ENCODE measurements at places on chromosomes 5 and 9. TPM values are rescaled to one million over a fixed set of nuclear protein-coding genes. Genes with fewer than 3 reads are reported as not detected.

DNA sequence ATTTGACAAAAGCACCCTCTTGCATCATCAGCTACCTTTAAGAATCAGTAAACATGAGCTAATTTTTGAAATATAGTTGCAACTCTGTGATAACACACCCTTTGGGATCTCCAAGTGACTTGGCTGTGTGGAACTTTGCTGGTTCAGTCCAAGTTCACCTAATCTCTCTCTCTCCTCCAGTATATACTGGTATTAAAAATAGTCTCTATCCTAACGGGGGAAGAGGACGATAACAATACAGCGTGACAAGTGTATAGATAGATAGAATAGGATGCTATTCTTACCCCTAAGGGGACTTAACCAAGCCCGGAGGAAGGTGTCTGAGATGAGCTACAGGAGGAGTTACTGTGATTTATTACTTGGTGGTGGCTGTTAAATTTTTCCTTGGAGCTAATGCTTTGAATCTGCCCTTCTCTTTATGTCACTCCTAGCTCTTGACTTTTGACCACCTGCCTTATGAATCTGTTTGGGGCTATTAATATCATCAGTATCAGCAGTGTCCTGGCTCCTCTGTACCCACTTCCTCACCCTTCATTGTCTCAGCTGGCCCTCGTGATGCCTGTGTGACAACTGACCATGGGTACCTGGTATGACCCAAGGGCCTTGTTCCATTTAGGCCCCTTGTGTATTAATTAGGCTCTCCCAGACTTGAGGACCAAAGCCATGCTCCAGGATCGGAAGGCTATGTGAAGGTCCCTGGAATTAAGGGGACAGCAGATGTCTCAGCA lies 223.9 kb downstream of the SREK1 start:
- H3K27ac ChIP-seq: no peak overlapping the region
- H3K27me3 ChIP-seq: no peaks in the 10 kb centered on the region
- no peaks in the 10 kb centered on the region for H3K4me1 ChIP-seq
- H3K36me3 ChIP-seq: no peaks in the 10 kb centered on the region
- H3K4me3 ChIP-seq: no peak overlapping the region
- no peak for DNase-seq

DNA sequence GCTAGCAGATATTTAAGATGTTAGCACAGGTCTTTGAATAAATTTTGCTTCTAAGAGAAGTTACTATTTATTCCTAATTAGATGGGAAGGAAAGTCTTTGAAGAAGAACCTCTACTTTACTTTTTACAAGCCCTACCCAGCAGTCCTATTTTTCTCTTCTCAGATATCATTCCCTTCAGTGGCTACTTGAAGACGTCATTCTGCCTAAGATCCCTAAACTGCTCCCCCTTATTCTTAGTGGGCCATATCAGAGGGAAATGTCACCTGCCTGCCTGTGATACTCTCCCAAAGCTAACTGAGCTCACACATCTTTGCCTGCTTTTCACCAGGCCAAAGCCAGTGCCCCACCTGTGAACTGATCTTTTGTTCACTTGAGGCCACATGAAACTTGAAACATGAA lies 16.5 kb upstream of the TMED9 start:
- H3K4me3 ChIP-seq: no peak overlapping the region
- DNase-seq: no peak
- H3K4me1 ChIP-seq: no peaks in the 10 kb centered on the region

DNA sequence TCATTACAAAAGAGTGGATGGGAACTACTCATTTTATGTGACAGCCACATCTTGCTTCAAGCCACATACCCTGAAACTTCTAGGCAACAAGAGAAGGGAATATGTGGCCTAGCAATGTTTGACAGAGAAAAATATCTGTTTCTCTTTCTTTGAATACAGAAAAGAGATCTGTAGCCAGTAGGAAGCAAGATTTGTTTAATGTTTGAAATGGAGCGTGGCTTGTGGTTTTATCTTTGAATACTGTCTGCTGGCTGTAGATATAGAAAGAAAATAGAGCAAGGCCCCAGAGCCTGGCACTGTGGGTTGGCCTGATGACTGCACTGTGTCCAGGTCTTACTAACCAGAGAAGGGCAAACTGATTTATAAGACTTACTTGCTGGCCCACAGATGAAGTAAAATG lies 133.8 kb downstream of the ARHGEF28 start:
- DNase-seq: no peak
- H3K27ac ChIP-seq: no peak overlapping the region
- H3K27me3 ChIP-seq: no peaks in the 10 kb centered on the region
- no peak overlapping the region for H3K4me3 ChIP-seq

GRCh38 chr5:73380041-73380440 lies 68.5 kb downstream of the FOXD1 start:
- no peak overlapping the region for H3K4me3 ChIP-seq
- DNase-seq: no peak
- no peak overlapping the region for H3K27ac ChIP-seq
- H3K27me3 ChIP-seq: peaks cover 80% of the 10 kb centered on the region
- no peaks in the 10 kb centered on the region for H3K36me3 ChIP-seq

- DNase-seq: no peak
- peak overlapping the region; percentile 13 for H3K27ac ChIP-seq
- no peaks in the 10 kb centered on the region for H3K27me3 ChIP-seq
- no peak overlapping the region for H3K4me3 ChIP-seq
- peaks cover 96% of the 10 kb centered on the region for H3K4me1 ChIP-seq
Observed at GRCh38 chr9:77952635-77953328, 78.8 kb downstream of the GNAQ start.

DNA sequence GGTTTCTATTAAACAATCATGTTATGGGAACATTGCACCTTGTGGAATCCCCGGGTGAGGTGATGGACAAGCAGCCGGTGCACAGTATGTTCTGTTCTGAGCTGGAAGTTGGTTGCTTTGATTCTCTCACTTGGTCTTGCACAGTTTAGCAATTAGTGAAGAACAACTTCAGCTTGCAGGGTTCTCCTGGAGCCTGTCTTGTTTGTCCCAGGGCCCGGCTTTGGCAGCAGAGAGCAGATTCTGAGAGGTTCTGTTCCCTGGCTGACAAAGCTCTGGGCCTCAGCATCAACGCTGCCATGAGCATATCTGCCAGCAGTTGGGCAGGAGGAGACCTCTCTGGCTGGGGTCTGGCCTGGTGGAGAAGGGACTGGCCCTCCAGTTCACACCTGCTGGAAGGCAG lies 16.9 kb downstream of the GADD45G start:
- no peaks in the 10 kb centered on the region for H3K36me3 ChIP-seq
- no peak overlapping the region for H3K27ac ChIP-seq
- peaks cover 22% of the 10 kb centered on the region for H3K4me1 ChIP-seq
- DNase-seq: no peak
- no peak overlapping the region for H3K4me3 ChIP-seq
- peaks cover 6% of the 10 kb centered on the region for H3K27me3 ChIP-seq

- peaks cover 4% of the 10 kb centered on the region for H3K36me3 ChIP-seq
- peaks cover 24% of the 10 kb centered on the region for H3K4me1 ChIP-seq
- H3K27ac ChIP-seq: no peak overlapping the region
- H3K4me3 ChIP-seq: no peak overlapping the region
Observed at GRCh38 chr5:10726179-10726912, 34.7 kb downstream of the DAP start.

GRCh38 chr9:36208521-36209253 lies 18.0 kb downstream of the CLTA start:
- H3K4me1 ChIP-seq: peaks cover 38% of the 10 kb centered on the region
- no peak overlapping the region for H3K4me3 ChIP-seq
- DNase-seq: no peak
- H3K27ac ChIP-seq: no peak overlapping the region
- peaks cover 100% of the 10 kb centered on the region for H3K36me3 ChIP-seq

DNA sequence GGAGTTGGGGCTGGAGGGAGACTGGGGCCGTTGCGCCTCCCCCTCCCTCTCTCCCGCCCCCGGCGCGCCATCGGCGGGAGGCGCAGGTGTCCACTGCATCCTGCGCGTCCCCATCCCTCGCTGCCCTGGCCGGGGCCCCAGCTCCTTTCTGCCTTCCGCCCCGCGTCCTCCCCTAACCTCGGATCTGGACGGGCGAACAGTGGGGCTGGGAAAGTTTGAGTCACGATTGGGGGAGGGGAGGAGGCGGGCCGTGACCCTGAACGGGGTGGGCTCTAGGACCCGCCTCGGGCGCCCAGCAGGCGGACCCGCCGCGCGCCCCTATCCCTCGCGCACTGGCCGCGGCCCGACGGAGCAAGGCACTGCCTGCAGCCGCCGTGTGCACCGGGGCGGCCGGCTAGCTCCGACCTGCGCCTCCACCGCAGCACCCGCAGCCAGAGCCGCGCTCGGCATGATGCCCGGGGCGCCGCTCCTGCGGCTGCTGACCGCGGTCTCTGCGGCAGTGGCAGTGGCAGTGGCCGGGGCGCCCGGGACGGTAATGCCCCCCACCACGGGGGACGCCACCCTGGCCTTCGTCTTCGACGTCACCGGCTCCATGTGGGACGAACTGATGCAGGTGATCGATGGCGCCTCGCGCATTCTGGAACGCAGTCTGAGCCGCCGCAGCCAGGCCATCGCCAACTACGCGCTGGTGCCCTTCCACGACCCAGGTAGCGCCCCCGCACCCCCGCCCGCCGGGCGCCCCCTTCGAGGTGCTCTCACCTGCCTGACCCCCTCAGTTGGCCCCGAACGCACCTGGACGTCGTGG lies at the start of gene HMCN2:
Gene HMCN2 (plus strand): TSS at position 330 of the 805 bp plus-strand sequence. CDS start 119 bp downstream, at position 449.
- H3K27me3 ChIP-seq: peaks cover 61% of the 10 kb centered on the region
- H3K4me3 ChIP-seq: peak within 1 kb of the TSS; percentile 49
- DNase-seq: no peak
- no peaks in the 10 kb centered on the region for H3K36me3 ChIP-seq
- H3K27ac ChIP-seq: peak within 1 kb of the TSS; percentile 7
- peaks cover 24% of the 10 kb centered on the region for H3K4me1 ChIP-seq

DNA sequence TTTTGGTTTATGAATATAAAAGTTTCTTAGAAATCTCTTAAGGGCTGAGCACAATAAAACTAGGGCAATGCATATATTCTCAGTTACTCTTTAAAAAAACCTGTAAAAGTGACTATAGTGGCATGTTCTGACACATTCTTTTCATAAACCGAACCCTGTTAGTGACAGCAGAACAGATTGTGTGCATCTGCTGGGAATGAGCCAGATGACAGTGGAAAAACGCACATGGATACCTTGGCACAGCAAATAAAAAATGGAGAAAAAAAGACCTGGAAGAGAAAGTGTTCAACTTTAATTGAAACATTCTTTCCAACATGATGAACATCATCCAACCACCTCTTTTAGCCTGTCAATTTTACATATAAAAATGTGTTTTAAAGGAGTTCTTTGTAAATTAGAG lies 12.7 kb downstream of the MEF2C start:
- H3K27ac ChIP-seq: no peak overlapping the region
- H3K4me3 ChIP-seq: no peak overlapping the region
- no peak for DNase-seq
- H3K4me1 ChIP-seq: peaks cover 7% of the 10 kb centered on the region
- no peaks in the 10 kb centered on the region for H3K27me3 ChIP-seq
- H3K36me3 ChIP-seq: no peaks in the 10 kb centered on the region

- H3K27me3 ChIP-seq: no peaks in the 10 kb centered on the region
- H3K36me3 ChIP-seq: no peaks in the 10 kb centered on the region
Observed at GRCh38 chr5:56640763-56641406, 174.5 kb upstream of the MAP3K1 start.

- H3K4me3 ChIP-seq: peak overlapping the region; percentile 66
- H3K27ac ChIP-seq: peak overlapping the region; percentile 43
- H3K4me1 ChIP-seq: peaks cover 14% of the 10 kb centered on the region
- peaks cover 16% of the 10 kb centered on the region for H3K27me3 ChIP-seq
- H3K36me3 ChIP-seq: no peaks in the 10 kb centered on the region
- DNase-seq: peak; percentile 53
Observed at GRCh38 chr9:69325409-69326212, 596 bp downstream of the ENTREP1 start.

- H3K27me3 ChIP-seq: no peaks in the 10 kb centered on the region
- peaks cover 31% of the 10 kb centered on the region for H3K4me1 ChIP-seq
- peak overlapping the region; percentile 44 for H3K27ac ChIP-seq
- no peak for DNase-seq
- no peak overlapping the region for H3K4me3 ChIP-seq
Observed at GRCh38 chr9:127311239-127311741, 46.7 kb downstream of the GARNL3 start.

GRCh38 chr9:128629852-128630545 lies 26.6 kb downstream of the DYNC2I2 start:
- no peaks in the 10 kb centered on the region for H3K27me3 ChIP-seq
- H3K4me1 ChIP-seq: peaks cover 21% of the 10 kb centered on the region
- peaks cover 98% of the 10 kb centered on the region for H3K36me3 ChIP-seq
- H3K4me3 ChIP-seq: no peak overlapping the region
- peak; percentile 29 for DNase-seq
- no peak overlapping the region for H3K27ac ChIP-seq

GRCh38 chr5:89606939-89607534 lies 724.1 kb upstream of the MEF2C start:
- H3K4me1 ChIP-seq: no peaks in the 10 kb centered on the region
- H3K27me3 ChIP-seq: no peaks in the 10 kb centered on the region
- H3K27ac ChIP-seq: no peak overlapping the region
- no peak overlapping the region for H3K4me3 ChIP-seq
- DNase-seq: no peak

GRCh38 chr5:7391814-7392692 lies 3.9 kb upstream of the ADCY2 start:
- no peak for DNase-seq
- peaks cover 24% of the 10 kb centered on the region for H3K27me3 ChIP-seq
- H3K36me3 ChIP-seq: no peaks in the 10 kb centered on the region
- H3K27ac ChIP-seq: no peak overlapping the region
- peaks cover 5% of the 10 kb centered on the region for H3K4me1 ChIP-seq

- no peak overlapping the region for H3K4me3 ChIP-seq
- DNase-seq: no peak
- H3K27me3 ChIP-seq: no peaks in the 10 kb centered on the region
- H3K36me3 ChIP-seq: no peaks in the 10 kb centered on the region
- peaks cover 7% of the 10 kb centered on the region for H3K4me1 ChIP-seq
- no peak overlapping the region for H3K27ac ChIP-seq
Observed at GRCh38 chr9:12826924-12827565, 52.2 kb downstream of the LURAP1L start.

- no peak overlapping the region for H3K27ac ChIP-seq
- H3K36me3 ChIP-seq: no peaks in the 10 kb centered on the region
- H3K4me1 ChIP-seq: no peaks in the 10 kb centered on the region
- H3K27me3 ChIP-seq: no peaks in the 10 kb centered on the region
Observed at GRCh38 chr5:126995689-126996088, 34.7 kb downstream of the MARCHF3 start.

- no peaks in the 10 kb centered on the region for H3K36me3 ChIP-seq
- peak; percentile 88 for DNase-seq
- H3K4me1 ChIP-seq: peaks cover 31% of the 10 kb centered on the region
- no peak overlapping the region for H3K4me3 ChIP-seq
- no peak overlapping the region for H3K27ac ChIP-seq
- H3K27me3 ChIP-seq: no peaks in the 10 kb centered on the region
Observed at GRCh38 chr9:136631038-136632000, 31.4 kb upstream of the EGFL7 start.

The FOXD4L4 gene
- 0.77 TPM for total RNA-seq

The TMEM8B gene
- total RNA-seq: 12.6 TPM

The WDR31 gene
- 4.5 TPM for total RNA-seq

The ZMAT2 gene
- 42.9 TPM for total RNA-seq

The LECT2 gene
- not detected for total RNA-seq

The CA9 gene
- total RNA-seq: not detected

The IL33 gene
- 47.8 TPM for total RNA-seq

The PLCXD3 gene
- 2.8 TPM for total RNA-seq

The HDAC3 gene
- 45.8 TPM for total RNA-seq

The KLHL9 gene
- total RNA-seq: 22.7 TPM

The ZBTB26 gene
- total RNA-seq: 7.2 TPM

The TUSC1 gene
- 11.6 TPM for total RNA-seq
